ENCODE measurements at places on chromosomes 3 and 15.

DNA sequence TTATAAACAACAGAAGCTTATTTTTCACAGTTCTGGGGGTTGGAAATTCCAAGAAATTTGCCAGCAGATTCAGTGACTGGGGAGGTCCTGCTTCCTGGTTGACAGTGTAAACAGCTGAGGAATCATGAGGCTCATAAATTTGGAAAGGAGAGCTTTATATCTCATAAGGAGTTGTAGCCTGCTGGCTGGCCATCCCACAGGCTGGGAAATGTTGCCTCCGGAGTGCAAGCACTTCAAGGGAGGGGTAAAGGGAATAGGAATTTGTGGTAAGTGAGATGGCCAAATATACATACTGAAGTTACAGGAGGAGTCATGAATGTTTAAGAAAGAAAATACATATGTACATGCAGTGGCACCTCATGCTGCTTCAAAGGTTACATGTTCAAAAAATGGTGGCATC, 217.2 kb upstream of the CBLB start:
- DNase-seq: no peak

DNA sequence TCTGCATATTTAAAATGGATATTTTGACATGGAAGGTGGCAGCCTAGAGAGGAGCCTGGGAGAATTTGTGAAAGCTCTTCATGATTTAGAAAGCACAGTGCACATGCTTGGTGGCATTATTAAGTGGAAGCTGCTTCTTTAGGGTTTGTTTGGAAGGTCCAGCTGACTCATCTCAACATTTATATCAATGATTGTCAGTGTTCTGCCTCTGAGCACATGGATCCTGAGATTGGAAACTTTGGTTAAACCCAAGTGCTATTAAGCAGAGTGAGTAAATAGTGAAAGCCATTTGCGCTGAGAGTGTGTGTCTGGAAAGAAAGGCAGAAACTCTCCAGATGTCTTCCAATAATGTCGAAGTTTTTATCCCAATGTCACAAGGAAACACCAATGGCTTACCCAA, 7.4 kb downstream of the NOX5 start:
- DNase-seq: no peak

DNA sequence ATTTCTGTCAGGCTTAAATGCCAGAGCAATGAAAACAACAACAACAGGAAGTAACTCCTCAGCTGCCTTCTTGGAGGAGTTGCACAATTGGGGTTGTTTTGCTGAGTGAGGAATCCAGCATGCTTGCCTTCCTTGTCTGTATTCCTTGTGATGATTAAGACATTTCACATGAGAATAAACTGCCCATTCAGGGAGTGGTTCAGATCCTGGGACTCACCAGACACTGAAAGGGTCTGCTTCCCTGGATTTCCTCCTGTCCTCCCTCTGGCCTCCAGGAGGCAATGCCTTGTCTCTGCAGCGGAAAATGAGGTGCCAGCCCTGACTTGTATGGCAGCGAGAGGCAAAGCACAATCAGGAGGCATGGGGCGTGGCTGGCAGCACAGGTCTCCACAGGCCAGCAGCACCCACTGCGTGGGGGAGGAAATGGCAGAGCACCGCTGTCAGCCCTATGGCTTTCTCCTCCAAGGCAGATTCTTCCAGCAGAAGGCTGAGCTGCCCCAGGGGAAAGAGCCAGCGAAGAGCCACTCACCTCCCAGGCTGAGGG, 41.5 kb downstream of the RBP2 start:
- no peak for DNase-seq

DNA sequence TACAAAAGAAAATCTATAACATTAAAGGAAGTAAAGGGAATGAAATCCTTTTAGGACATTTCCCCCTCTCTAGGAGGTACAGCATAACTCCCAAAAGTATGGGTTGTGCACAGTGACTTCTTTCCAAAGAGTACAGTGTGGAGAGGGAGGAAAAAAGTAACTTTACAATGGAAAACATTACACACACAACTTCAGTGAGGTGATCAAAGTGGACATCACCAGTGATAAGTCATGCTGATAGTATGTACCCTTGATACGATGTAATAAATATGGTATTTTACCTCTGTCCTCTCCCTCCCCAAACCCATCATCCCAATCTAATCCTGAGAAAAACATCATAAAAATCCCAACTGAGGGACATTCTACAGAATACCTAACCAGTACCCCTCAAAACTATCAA, 10.8 kb downstream of the PLD1 start:
- DNase-seq: no peak

DNA sequence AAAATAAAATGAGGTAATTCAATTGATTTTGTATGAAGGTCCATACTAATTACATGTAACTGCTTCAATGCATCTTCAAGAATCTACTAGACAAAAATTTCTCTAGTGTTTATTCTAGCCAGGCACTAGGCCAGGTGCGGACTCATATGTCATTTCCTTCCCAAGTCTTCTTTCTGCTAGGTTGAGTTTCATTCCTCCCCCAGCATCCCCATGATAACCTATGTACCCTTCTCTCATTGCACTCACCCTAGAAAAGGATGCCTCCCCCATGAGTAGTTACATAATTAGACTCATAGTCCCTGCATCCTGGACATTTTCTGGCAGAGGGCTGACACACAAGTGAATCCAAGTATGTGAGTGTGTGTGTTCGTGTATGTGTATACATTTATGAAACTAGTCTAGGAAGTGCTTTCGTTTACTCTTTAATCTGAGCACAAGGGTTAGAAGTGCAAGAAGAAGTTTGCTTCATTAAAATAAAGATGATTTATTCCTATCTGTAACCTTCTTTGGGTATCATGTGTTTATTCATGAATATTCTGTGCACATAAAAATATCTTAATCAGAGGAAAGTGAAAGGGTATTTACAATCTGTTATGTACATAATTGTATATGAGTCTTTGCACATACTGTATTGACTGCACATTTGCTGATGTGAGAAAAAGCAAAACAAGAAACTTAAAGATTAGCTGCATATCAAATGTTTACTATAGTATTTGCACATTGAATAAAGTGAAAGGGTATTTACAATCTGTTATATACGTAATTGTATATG, 585.6 kb upstream of the ZNF717 start:
- no peak for DNase-seq

DNA sequence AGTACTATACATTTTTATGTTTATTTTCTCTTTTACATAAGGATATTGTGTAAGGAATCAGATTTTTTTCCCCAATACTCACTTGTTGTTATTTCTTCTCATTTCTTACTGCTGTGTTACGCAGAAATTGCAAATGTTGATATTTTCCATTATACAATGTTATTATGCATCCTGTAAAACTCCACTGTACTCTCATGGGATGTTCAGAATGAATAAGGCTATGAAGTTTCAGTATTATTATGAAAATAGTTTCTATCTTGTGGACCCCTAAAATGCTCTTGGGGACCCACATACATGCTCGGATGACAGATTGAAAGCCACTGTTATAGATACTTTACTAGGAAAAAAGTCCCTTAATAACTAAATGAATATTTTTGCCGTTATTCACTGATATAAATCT, 329.4 kb downstream of the EPHA3 start:
- no peak for DNase-seq

GRCh38 chr3:107861904-107862303, 228.9 kb downstream of the CD47 start:
- no peak for DNase-seq

GRCh38 chr3:172142864-172143451, 103.6 kb downstream of the FNDC3B start:
- DNase-seq: no peak

DNA sequence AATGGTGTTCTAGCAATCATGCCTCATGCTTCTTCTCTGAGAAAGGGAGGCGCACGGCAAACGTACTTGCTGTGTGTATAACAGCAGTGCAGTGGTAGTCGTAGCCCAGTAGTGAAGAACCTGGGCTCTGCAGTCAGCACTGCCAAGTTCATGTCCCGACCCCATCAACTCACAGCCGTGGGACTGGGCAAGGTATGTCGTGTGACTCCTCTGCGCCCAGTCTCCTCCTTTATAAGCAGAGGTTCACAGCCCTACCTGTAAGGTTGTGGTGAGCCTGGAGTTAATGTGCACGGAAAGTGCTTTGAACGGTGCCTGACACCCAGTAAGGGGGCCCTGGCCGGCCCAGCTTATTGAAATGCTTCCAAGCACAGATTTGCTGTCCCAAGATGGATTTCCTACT, 26.6 kb downstream of the EHD4 start:
- no peak for DNase-seq

DNA sequence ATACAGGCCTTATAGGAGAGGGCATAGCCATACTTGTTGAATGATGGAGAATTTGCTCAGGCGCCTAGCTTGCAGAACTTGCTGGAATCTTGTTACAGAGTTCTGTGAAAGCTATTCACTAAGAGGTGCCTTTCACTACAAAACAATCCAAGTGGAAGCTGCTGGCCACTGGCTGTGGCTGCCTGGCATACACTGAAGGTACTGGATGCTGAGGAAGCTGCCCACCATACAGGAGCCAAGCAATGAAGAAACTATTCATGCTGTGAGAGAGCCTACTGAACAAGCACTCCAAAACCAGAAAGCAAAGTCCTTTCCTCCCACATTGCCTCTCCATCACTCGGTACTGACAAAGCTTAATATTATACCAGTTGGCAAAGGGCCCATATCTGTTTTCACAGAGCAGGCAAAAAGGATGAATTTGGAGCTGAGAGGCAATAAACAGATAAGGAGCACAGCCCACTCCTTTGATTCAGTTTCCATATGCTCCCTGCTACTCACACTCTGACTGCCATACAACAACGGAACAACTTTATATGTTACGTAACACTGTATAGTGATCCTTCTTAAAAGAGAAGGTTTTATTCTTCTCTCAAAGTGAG, 192.6 kb upstream of the ALCAM start:
- no peak for DNase-seq

- DNase-seq: no peak
Observed at GRCh38 chr3:120028271-120029047, 65.8 kb downstream of the GSK3B start.

GRCh38 chr15:50009634-50010033, 109.4 kb downstream of the ATP8B4 start:
- DNase-seq: peak; percentile 38

GRCh38 chr15:38066612-38067011, 132.2 kb downstream of the TMCO5A start:
- DNase-seq: no peak

- DNase-seq: no peak
Observed at GRCh38 chr3:183161552-183162336, 790 bp downstream of the LAMP3 start.

- DNase-seq: no peak
Observed at GRCh38 chr3:98013411-98014267, 21.5 kb downstream of the GABRR3 start.

DNA sequence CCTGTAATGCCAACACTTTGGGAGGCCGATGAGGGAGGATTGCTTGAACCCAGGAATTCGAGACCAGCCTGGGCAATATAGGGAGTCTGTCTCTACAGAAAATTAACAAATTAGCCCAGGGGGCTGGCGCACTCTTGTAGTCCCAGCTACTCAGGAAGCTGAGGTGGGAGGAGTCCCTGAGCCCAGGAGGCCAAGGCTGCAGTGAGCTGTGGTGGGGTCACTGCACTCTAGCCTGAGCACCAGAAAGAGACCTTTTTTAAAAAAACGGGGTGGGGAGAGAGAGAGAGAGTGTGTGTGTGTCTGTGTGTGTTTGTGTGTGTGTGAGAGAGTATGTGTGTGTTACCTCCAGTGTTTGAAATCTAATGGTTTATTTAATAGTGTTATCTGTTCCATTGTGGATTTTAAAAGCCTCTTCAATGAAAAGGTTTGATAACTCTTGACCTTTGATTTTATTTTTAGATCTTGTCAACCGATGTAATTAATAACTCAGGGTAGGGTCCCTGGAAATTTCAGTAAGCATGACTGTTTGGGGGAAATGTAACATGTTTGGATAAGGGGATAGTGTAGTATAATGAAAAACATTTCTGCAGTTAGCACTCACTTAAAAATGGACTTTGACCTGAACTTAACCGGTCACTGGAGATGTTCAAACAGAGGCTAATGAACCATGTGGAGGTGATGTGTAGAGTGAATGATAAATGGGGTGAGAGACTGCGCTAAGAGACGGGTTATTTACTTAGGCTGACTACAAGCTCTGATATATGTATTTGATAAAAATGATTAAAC, 29.7 kb downstream of the LRCH3 start:
- DNase-seq: no peak

DNA sequence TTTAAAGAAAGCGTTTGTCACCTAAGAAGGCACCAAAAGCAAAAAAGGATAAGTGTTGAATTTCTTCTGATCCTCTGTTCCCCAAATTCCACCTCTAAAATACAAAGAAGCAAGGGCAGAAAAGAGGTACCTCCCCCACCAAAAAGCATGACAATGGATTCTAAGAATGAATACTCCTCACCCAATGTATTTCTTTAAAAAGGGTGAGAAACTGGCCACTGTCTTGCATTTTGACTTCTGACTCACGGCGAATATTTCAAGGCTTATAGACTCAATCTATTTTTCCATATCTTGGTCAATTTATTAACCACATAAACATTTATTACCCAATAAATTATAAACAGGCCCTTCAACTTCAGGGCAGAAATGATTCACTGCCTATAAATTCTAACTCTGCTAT, 131.1 kb downstream of the NR1I2 start:
- no peak for DNase-seq

DNA sequence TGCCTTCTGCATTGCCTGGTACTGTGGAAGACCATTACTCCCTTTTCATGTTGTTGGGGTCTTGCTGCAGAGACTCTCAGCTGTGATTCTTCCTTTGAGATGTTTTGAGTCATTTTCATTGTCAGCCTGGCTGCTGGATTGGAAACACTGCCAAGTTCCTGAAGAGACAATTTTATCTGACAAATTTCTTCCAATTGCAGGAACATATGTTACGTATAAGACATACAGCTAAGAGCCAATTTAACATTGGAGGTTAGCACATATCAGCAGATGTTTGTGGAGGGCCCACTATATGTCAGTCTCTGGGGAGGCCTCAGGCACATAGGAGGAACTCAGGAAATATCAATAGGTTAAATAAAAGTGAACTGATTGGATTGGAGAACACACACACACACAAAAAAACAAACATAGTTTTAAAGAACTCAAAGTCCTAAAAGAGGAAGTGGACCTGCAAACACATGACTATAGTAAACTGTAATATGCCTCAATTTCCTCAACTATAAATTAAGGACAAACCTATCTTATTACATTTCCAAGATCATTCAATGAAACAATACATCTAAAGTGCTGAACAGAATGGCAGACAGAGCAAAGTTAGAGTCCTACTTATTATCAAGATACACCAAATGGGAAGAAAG, 172.3 kb downstream of the MYRIP start:
- DNase-seq: no peak

DNA sequence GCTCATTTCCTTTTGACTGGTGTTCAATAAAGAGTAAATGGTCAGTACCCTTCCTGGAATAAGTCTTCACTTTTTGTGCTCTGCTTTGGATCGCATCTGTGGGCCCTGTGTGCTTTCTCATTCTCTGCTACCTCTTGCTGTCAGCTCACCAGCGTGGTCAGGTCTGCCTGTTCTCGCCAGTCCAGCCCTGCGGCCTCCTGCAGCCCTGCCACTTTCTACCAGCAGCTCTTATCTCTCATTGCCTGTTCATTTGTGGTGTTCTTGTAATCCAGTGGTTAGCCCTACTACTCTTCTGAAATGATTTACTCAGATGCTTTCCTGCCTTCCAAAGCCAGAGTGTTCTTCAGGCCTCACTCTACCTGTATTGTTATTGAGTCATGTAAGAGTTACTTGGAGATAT, 54.8 kb downstream of the CHCHD6 start:
- no peak for DNase-seq
